Fibroblast of villous mesenchyme (primary cell): ENCODE measurements at places on chromosomes 2 and 18.
A peak's percentile ranks its signal among the peaks of the same experiment; 100 is the strongest.

DNA sequence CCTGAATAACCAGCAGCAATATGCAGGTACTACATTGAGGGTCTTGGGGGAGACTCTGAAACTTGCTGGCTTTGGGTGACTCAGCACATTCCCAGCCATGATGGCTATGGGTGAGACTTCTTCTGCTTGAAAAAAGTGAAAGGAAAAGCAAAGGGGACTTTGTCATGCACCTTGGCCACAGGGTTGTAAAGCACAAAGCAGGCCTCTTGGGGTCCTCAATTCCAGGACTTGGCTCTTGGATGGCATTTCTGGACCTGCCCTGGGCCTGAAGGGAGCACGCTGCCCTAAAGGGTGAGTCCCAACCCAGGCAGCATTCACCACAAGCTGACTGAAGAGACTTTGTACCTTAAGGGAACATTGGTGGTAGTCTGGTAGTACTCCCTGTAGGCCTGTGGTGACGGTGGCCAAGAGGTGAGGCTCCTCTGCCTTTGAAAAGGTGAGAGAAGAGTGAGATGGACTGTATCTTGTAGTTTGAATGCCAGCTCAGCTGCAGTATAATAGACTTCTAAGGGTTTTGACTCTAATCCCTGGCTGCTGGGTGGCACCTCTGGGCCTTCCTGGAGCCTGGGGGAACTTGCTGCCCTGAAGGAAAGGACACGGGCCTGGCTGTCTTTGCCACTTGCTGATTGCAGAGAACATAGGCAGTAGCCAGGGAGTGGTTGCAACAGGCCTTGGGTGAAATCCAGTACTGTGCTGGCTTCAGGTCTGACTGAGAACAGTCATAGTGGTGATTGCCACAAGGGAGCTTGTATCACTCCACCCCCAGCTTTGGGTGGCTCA lies 36.5 kb upstream of the CYTIP start:
- peak; percentile 5 for DNase-seq

DNA sequence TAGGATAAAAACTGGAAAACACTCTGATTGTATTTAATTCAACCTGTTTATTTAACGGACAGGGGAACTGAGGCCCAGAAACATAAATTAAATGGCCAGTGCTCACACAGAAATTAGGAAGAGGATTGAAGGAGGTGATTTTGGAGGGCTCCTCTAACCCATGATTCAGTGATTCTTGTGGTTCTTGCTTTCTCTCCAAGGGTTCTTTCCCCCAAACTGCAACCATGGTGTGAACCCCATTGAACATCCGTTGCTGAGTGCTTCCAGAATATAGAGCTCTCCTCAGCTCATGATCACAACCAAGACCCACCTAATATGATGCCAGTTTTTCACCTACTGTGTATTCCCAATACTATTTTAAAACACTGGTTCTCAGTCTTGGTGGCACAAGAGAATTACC lies 41.4 kb downstream of the BMP10 start:
- DNase-seq, result no peak

- peak; percentile 32 for DNase-seq
These were observed 819 bp upstream of the NCOA1 start for GRCh38 chr2:24490181-24490689.

DNA sequence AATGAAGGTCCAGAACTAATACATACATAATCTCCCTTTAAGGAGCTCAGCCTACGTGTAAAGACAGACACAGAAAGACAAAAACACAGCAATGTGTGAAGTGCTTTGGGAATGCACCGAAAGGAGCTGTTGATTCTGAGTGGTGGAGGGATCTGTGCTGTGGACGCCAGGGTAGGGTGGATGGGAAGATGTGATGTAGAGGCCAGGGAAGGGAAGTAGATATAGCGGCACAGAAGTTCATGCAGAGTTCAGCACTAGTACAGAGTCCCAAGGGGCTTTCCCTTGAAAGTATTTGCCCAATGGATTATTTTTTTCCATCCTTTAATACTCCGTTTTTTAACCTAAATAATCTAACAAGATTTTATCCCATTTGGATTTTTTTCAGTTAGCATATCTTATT lies 32.1 kb upstream of the DOCK10 start:
- DNase-seq, result peak; percentile 23

DNA sequence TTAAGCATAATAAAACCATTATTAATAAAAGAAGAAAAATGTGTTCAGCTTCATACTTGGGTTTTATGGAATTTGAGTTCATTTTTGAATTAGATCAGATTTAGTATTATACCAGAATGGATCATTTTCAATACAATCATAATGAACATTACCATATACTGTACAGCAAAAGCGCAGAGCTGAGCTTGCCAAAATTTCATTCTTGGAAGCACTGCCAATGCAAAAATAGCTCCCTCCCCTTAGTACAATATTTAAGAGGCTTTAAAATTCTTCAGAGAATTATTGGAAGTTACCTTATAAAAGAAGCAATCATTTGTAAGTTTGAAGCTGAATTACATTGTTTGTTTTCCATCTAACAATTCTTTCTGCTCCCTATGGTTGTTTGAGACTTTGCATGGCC lies 938.1 kb upstream of the SLC39A10 start:
- no peak for DNase-seq

DNA sequence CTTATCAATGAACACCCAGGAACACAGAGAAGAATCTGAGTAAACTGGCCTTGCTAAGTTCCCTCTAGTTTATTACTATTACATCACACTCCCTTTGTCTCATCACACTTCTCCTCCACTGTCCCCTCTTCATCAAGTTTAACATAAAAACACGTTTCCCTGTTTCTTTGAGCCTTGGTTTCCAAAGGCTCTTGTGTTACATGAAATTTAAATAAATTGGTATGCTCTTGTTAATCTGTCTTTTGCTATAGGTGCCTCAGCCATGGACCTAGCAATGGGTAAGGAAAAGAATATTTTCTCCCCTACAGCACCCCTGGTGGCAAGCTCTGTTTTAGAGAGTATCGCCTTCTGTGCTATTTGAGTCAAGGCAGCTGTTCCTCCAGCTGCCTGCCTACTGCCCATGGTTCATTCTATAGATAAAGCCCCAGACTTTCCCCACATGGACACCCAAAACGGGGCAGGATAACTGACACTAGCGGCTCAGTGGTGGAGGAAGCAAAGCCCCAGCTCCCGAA lies 31.8 kb downstream of the TGIF1 start:
- peak; percentile 71 for DNase-seq

GRCh38 chr2:223936862-223937326 lies 8.2 kb downstream of the WDFY1 start:
- DNase-seq, result peak; percentile 50

DNA sequence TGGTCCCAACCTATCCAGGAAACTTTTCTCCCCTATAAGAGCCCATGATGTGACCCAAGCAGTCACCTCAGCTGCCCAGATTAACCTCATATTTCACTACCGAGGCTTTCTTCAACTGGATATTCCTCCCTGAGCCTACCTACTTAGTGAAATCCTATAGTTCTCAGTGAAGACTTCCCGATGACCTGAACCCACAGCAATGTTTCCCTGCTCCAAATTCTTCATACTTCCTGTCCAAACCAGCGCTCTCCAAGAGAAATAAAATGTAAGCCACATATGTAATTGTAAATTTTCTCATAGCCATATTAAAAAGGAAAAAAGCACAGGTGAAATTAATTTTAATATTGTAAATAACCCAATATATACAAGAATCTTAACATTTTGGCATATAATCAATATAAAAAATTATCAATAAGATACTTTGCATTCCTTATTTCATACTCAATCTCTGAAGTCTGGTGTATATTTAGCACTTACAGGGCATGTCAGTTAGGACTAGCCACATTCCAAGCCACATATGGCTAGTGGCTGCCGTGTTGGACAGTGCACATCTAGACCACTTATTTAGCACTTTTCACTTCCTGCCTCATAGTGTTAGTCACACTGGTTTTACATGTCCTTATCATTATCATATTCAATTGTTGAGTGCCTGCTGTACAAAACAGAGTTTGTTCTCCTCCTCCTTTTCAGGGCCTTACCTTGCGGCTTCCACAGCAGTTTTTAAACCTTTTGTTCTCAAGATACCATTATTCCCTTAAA lies 1.9 kb upstream of the STAT4 start:
- DNase-seq, result peak; percentile 44

GRCh38 chr18:53864770-53865169 lies 359.7 kb downstream of the MBD2 start:
- no peak for DNase-seq

DNA sequence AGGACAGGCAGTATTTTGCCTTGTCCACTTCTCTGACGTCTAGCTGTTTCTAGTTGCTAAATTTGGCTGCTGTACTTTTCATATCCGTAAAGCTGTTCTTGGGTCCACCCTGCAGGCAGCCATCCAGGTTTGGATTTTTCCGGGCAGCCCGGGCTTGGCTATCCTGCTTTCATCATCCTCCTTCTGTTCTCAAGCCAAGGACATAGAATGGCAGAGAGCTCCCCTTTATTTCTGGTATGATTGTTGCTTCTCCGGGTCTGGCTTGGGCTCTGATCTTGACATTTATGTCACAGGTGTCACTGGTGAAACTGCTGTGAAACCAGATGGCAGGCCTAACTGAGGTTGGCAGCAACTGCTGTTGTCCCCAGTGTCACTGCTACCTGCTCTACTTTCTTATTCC lies 35.5 kb downstream of the SCN2A start:
- no peak for DNase-seq

DNA sequence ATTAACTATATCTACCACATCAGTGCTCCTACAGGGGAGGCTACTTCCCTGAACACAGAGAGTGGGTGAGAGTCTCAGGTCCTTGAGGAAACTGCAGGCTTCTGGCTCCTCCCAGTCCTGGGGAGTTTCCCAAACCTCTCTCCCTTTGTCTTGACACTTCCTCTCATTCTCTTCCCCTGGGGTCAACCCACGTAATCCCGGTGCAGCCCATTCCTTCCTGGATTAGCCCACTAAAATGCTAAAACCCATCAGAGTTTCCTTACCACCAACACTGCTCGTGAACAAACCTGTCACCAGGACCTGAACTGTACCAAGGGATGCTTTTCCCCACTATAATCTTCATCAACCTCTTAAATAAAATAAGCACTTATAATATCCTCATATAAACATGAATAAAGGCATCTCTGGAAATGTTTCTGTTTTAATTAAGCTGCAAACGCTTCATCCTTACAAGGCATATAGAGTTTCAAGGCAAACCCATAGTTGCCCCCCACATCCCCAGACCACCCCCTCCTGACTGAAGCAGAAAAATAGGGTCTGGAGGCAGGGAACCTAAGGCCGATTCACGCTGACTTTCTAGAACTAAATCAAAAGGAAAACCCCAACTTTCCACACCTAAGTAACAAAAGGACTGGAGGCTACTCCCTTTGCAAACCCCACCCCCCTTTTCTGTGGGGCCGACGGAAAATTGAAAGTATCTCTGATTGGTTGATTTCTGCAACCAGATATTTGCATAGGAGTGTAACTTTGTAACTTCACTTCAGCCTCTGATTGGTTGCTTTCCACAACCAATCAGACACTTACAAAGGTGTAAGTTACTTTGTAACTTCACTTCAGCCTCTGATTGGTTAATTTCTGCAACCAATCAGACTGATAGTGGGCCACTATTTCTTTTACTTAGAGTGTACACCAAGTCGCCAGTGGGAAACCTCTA lies 19.0 kb downstream of the TMSB10 start:
- DNase-seq, result peak; percentile 44

DNA sequence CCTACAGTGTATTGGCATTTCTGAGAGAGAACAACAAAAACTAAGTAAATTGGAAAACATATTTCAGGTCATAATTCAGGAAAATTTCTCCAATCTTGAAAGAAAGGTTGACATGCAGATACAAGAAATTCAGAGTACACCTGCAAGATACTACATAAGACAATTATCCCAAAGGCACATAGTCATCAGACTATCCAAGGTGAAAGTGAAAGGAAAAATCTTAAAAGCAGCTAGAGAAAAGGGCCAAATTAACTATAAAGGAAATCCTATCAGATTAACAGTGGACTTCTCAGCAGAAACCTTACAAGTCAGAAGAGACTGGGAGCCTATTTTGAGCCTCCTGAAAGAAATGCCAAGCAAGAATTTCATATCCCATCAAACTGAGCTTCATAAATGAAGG lies 449.0 kb upstream of the MMADHC start:
- no peak for DNase-seq

DNA sequence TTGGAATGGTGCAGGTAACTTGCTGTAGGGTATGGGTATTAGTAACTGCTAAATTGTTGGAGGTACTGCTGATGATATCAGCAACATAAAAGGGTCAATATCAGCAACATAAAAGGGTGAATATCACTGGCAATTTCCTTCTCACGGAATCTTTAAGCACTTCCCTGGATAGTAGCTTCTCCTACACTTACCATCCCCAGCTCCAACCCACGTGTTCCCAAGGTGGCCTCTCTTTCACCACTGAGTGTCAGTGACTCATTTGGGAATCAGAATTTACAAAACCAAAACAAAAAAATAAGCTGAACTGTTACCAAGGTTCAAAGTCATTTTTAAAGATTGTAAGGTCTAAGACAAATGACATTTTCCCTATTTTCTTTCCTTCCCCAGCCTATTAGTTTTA lies 70.8 kb downstream of the LRP2 start:
- DNase-seq, result no peak

GRCh38 chr2:237618449-237618848 lies 8.9 kb upstream of the LRRFIP1 start:
- DNase-seq, result peak; percentile 72

DNA sequence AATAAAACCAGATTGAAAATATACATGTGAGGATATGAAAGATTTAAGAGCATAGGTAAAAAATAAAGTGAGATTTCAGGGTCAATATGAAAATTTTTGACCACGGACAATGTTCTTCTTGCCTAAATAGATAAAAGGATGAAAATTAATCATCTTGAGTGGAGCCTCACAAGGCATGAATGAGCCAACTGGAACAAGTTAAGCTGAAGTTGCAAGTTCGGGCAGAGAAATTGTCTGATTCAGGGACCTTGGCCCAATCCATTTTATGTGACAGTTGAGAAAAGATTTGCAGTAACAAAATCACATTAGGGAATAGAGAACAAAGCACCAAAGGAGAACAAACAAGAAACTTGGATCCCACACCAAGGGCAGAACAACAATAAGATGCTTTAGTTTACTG lies 305.3 kb downstream of the TMX3 start:
- no peak for DNase-seq

GRCh38 chr2:241135737-241136136 lies 13.5 kb downstream of the PASK start:
- DNase-seq, result no peak

GRCh38 chr2:26484579-26484978 lies 6.7 kb upstream of the OTOF start:
- no peak for DNase-seq

GRCh38 chr2:147365622-147366021 lies 479.2 kb upstream of the ACVR2A start:
- DNase-seq, result no peak

- DNase-seq, result no peak
These were observed 154.4 kb downstream of the RAD51AP2 start for GRCh38 chr2:17363846-17364245.
